ENCODE measurements at places on chromosomes 16 and 17.

- no peak for DNase-seq
Measured at GRCh38 chr16:74372953-74373846, 2.9 kb upstream of the NPIPB15 start.

- no peak for DNase-seq
Measured at GRCh38 chr17:2101448-2102257, 46.8 kb downstream of the HIC1 start.

DNA sequence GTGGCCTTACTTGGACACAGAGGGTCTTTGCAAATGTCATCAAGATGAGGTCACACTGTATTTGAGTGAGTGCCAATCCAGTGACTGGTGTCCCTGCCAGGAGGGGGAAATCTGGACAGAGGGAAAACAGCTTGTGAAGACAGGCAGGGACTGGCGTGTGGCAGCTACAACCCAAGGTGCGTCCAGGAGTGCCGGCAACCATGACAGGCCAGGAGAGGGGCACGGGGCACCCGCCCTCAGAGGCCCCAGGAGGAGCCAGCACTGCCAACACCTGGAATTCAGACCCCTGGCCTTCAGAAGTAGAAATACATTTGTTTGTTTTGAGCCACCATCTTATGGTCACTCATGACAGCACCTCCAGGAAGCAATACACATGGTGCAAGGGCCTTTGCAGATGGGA, 225.7 kb downstream of the CPPED1 start:
- DNase-seq: no peak

- no peak for DNase-seq
Measured at GRCh38 chr17:75869282-75870141, 8.9 kb downstream of the TRIM47 start.

DNA sequence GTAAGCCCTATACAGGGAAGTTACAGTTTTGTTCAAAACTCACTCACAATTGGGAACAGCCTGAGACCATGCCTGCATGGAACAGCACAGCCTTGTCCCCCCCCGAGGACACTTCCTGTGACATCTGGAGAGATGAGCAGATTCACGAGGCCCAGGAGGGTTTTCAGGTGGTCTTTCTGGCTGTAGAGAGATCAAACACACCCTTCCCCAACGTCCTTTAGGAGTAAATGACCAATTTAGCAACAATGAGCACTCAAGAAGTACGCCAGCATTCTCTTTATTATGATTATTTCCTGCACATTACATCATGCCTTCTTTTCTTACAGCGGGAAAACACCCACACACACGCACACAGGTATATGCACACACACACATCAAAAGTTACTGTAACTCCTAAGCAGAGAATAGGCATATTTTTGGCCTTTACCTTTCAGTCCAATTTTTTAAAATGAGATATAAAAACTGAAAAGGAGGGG, 39.0 kb downstream of the ADCY9 start:
- no peak for DNase-seq

DNA sequence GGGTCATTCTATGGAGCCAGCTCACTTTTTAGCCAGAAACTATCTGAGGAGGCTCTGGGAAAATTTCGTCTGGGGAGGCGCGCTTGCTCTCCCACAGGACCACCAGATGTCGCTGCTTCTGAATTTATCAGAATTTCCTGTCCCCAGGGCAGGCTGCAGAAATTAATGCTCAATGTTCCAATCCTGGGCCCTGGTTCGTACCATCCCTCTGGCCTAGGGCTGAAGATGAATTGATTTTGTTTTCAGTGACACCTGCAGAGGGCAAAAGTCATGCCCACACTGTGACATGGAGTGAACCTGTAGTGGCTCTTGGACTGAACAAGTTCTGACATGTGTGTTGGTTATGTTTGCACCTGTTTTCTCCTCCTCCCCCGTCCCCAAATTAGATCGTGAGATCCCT, 482.6 kb downstream of the NPIPA7 start:
- DNase-seq: peak; percentile 6

GRCh38 chr16:11405331-11406176, 60.3 kb downstream of the RMI2 start:
- peak; percentile 17 for DNase-seq

DNA sequence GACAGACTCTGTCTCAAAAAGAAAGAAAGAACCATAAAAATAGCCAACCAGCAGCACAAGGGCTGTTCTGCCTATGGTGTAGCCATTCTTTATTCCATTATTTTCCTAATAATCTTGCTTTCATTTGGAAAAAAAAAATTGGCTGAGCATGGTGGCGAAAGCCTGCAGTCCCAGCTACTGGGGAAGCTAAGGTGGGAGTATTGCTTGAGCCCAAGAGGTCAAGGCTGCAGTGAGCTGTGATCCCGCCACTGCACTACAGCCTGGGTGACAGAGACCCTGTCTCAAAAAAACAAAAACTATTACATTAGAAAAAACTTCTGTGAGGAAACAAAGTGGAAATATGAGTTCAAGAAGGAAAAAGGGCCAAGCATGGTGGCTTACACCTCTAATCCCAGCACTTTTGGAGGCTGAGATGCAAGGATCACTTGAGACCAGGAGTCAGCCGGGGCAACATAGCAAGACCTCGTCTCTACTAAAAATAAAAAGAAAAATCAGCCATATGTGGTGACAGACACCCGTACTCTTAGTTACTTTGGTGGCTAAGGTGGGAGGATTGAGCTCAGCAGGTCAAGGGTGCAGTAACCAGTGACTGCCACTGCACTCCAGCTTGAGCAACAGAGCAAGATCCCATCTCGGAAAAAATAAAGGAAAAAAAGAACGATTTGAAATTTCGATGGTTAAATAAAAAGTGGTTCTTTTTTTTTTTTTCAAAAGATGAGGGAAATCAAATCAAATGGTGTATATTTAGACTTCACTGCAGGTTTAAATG, 2.5 kb downstream of the DCAKD start:
- no peak for DNase-seq

DNA sequence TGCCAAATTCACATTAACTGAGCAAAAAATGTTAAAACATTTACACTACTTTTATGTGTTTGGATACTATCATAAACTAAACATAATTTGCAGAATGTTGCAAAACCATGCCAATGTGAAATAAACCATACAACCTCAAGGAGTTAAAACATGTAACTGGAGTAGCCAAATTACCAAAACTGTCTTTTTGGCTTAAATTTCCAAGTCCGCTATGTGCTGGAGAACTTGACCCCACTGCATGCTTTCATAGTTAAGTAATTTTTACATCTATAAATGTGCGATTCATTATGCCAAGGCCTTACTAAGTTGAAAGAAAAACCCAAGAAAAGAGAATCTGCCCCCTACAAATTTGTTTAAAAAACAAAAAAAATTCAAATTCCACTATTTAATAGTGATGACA, 28.2 kb downstream of the BRD7 start:
- no peak for DNase-seq

DNA sequence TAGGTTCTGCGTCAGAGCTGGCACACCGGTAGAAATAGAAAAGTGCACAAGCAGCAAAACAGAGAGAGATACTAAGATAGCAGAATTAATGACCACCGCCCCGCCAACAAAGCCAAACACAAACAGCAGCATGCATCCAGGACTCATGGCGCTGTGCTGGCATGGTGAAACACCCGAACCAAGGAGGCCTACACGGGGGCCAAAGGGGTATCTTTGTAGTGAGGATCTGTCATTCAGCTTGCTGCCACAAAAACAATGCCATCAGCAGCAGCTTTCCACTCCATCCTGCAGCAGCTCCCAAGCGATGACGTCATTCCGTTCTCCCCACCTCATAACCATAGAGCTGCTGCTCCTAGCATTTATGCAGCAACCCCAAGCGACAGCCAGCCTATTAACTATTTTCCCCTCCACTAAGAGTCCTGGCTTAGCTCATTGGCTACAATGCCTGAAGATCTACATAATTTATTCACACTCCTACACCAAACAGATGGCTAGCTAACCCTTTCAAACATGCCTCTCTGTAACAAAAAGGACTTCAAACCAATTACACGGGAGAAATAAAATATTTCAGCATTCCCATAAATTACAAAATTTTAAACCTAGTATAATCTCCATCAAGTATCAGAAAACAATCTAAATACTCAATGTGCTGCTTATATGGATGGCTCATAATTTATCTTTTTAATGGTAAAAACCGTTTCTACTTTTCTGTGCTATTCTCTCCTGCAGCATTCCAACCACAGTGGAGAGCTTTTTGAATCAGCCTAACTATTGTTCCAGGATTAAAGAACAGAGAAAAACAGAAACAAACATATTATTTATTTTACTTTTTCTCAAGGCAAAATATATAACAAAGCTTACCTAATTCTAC, 73.9 kb downstream of the SPAG9 start:
- no peak for DNase-seq

- DNase-seq: no peak
Measured at GRCh38 chr16:62035115-62036092, 834 bp downstream of the CDH8 start.

DNA sequence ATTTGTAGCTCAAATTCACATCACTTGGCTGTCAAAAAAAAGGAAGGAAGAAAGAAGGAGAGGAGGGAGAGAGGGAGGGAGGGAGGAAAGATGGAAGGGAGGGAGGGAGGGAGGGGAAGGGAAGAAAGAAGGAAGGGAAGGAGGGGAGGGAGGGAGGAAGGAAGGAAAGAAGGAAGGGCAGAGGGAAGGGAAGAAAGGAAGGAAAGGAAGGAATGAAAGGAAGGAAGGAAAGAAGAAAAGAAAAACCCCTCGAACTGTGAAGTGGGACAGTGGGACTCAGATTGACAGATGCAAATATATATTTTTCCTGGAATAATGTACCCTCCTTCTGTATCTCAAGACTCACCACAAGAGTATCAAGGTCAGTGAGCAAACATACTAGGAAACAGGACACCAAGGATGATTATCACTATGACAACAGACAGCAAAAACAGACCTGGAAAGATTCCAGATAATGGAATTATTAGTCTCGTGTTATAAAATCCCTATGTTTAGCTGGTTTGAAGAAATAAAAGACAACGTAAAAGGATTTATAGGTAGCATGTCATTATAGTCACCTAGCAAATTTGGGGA, 24.2 kb upstream of the ABCA3 start:
- DNase-seq: no peak

GRCh38 chr17:15409721-15410250, 57.6 kb downstream of the CDRT4 start:
- DNase-seq: no peak

DNA sequence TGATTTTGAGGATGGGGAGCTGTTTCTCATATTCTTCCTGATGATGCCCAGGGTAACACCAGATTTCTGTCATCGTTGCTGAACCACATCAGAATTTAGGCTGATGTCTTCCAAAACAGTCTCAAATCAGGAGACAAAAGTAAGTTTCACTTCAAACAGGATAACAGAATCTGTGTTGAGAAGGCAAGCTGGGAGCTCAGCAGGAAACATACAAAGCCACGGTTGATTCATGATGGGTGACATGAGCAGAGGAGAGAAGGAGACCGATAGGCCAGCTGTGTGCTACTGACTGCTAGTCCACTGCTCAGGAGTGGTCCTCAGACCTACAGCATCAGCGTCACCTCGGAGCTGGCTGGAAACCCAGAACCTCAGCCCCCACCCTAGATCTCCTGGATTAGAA, 62.9 kb upstream of the RCVRN start:
- no peak for DNase-seq

DNA sequence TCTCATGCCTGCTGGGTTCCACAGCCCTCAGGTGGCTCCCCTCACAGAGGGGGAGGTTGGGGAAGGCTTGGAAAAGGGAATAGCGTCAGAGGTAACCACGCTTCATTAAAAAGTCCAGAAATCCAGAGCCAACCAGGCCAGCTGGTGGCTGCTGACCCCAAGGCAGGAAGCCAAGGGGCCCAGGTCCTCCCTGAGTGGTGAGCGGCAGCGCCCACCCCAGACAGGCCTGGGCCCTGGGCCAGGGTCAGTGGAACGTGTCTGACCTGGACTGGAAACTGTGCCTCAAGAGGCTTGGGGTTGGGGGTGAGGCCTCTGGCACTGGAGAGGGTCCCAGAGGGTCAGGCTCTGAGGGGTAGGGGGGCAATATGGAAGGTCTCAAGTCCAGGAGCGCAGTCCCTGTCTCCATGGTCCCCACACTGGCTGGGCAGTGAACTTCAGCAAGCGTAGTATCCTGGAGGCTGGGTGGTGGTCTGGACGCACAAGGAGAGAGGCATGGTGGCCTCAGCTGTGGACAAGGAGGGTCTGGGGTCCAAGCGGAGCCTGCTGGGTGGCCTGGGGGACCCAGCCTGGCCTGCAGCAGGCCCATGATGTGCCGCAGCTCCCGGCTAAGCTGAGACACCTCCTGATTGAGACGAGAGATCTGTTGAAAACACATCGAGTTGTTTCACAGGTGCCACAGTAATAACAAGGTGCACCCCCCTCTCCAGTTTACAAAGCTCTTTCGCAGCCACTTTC, 5.2 kb upstream of the RAB5C start:
- DNase-seq: no peak

DNA sequence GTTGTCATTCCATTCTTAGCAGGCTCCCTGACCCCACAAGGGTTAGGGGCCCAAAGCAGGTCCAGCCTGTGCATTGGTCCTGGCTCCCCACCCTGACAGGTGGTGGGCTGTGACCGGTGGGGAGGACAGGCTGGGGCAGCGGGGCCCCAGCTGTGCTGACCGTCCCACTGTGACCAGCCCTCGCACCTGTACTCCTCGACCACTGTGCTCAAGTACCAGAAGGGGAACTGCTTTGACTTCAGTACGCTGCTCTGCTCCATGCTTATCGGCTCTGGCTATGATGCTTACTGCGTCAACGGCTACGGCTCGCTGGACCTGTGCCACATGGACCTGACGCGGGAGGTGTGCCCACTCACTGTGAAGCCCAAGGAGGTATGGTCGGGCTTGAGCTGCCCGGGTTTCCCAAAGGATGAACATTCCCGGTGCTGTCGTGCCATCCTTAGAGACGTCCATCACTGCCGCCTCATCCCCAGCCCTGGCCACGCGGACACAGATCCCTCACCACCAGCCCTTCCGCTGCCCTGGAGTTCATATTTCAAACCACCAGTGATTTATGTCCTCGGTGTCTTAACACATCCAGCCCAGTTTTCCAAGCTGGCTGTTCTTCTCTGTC, 7.3 kb downstream of the DRC7 start:
- DNase-seq: no peak

GRCh38 chr17:6244253-6244652, 174.1 kb downstream of the WSCD1 start:
- no peak for DNase-seq
